Small intestine (tissue), 16 donors: ENCODE measurements at places on chromosomes 5 and 9. TPM values are rescaled to one million over a fixed set of nuclear protein-coding genes. Genes with fewer than 3 reads are reported as not detected.

- no peak for DNase-seq
Observed at GRCh38 chr5:73450137-73450536, 1.6 kb upstream of the FOXD1 start.

The RANBP3L gene
- 0.25 TPM for polyA plus RNA-seq

The CARD6 gene
- polyA plus RNA-seq: 8.5 TPM

The GPR150 gene
- polyA plus RNA-seq: 2.1 TPM

DNA sequence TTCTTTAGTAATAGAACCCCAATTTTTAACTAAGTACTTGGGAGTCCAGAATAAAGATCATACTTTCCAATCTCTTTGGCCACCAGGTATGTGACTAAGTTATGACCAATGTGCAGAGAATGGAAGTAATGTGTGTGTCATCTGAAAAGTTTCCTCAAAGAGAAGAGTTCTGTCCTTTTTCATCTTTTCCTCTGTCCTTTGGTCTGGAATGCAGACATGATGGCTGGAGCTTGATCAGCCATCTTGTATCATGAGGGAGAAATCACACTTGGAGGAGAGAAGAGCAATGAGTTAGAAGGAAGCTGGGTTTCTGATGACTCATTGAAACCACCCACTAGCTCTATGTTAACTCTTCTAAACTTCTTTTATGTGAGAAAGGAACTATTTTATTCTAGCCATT lies 5.5 kb upstream of the CPEB4 start:
- DNase-seq: no peak
